ENCODE measurements at places on chromosomes 3 and 15.
A peak's percentile ranks its signal among the peaks of the same experiment; 100 is the strongest.

GRCh38 chr3:50263478-50264382 lies 5.2 kb upstream of the SEMA3B start:
- DNase-seq = no peak

- peak; percentile 72 for DNase-seq
Measured at GRCh38 chr15:84725001-84725491, 9.1 kb upstream of the SEC11A start.

DNA sequence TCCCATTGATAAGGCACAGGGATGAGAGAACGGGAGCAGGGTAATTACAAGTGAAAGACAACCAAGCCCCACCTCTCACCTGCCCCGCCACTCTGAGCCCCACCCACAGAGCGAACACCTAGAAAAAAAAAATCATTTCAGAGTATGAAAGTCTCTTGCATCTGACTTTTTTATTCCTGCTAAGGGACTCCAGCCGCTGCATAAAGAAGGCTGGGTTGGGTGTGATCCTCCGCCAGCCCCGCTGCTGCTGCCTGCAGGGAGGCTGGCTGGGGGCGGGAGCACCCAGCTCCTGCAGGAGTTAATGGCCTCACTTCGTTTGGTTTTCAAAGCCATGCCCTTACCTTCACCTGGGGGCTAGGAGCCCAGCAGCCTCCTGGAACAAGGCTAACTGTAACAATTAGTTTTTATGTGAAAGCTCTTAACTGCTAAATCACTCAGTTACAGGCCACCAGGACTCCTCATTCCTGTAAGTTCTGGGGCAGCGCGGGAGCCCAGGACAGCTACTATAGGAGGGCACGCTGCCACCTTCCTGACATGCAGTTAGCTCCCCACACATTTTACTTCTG lies 78.0 kb upstream of the SNRPA1 start:
- no peak for DNase-seq

DNA sequence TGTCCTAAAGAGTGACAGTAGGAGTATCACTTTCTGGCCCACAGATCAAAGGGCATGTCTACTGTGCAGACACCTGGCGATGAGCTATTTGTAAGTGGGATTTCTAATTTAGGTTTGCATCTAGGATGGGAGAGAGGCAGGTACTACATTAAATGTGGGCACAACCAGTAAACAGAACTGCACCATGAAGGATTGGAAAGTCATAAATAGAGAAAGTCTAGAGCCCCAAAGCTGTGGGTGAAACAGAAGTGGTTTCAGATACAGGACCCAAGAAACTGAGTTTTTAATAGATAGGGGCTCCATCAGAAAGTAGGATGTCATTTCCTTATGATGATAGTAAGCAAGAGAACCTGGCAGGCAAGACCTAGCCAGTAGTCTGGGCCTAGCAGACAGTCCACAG lies 35.2 kb upstream of the SPPL2A start:
- no peak for DNase-seq

DNA sequence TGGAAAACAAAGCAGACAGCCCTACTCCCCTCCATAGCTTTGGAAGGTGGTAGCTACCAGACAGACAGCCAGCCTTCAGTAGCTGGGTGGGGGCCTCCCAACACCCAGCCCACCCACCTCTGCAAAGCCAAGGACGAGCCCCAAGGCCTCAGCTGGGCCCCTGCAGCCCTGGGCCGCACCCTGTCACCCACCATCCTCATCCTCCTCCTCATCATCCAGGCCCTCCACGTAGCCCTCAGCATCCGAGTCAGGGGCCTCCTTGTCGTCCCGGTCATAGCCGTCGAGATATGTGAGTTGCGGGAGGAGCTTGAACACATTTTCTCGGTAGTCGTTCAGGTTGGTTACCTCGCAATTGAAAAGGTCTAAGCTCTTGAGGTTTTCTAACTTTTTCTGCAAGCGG lies 36.5 kb downstream of the ANP32A start:
- no peak for DNase-seq

DNA sequence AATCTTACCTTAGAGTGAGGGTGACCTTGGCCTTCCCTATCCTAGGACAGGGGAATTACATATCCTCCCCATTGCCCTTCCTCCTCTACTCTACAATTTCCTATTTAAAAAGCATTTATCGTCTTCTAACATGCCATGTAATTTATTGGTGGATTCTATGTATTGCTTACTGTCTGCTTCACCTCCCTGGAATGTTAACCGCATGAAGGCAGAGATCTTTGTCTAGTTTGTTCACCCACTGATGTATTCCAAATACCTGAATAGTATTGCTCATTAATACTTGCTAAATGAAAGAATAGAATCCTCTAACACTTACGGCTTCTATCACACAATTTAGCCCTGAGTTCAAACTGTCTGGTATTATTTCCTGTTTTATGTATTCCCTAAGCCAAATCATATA lies 68.6 kb downstream of the PPARG start:
- DNase-seq = no peak

- DNase-seq = no peak
Measured at GRCh38 chr3:126837773-126838172, 133.7 kb downstream of the CHCHD6 start.

DNA sequence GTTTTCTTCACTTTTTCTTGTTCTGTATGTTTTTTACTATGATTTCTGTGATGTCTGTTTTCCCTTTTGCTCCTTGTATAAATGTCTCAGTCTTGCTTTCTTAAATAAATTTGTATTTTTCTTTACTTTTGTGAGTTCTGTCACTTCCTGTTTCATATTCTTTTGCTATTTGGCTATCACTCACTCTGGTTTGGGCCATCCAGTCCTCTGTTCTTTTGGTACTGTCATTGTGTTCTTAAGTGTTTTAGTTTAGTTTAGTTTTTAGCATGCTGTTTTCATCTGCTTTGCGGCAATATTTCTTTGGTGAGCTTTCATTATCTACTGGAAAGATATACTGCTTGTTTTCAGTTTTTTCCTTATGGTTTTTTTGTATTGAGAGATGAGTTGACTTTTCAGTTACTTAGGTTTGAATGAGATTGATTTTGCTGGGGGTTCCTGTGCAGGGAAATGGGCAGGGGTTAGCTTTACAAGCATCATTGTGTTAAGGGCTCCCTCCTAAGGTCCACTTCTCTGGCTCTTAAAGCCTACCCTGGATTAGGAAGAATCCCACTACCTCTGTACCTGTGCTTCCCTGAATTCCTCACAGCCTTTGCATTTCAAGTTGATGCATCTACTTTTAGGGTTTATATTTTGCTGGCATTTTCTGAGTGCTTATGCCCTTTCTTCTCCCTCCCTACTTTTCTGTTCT lies 35.1 kb downstream of the PDCD6IP start:
- DNase-seq = no peak

- no peak for DNase-seq
Measured at GRCh38 chr15:78316283-78317083, 17.1 kb upstream of the SKIC8 start.

DNA sequence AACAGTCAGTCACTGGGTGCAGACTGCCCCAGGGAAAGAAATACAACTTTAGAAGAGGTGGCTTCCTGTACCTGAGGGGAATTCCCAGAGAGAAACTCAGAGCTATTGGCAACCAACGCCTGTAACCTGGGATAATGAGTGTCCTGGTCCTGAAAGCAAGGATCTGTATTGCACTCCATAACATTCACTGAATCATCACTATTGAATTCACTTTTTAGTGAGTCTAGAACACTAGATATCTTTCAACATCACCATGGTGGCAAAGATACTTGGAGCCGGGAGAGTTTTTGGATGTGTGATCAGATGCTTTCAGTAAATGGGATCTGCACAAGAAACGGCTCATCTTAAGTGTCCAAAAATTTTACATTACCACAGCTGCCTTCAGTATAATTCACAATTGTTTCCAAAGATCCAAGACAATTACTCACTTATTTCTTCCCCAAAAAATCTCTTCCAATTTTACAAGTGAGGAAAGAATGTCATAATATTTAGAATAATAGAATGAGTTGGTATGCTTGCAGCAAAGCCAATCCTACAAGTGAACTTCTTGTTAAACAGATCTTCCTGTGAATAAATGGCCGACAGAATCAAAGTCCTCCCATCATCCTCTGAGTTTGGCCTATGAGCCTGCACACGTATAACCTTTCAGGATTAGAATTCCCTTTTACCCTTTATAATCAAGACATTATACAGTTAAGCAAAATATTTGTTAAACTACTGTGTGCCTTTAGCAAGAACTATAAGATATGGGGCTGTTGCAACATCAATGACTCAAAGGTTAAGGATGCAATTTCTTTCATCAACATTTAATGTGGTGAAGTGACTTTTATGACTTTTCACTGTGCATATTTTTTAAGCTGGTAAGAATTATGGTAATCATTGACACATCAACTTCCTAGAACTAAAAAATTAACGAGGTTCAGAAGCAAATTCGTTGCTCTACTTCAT lies 243.3 kb upstream of the COL8A1 start:
- DNase-seq = no peak

Measured in CD4-positive, alpha-beta T cell treated with Interleukin-1 beta for 1 hour (primary cell).